ENCODE measurements at places on chromosomes 6 and 20.
A peak's percentile ranks its signal among the peaks of the same experiment; 100 is the strongest.

- no peak for DNase-seq
These were observed 474.2 kb downstream of the KIF16B start for GRCh38 chr20:16098890-16099639.

GRCh38 chr6:131262060-131262459, 126.8 kb downstream of the AKAP7 start:
- no peak for DNase-seq

DNA sequence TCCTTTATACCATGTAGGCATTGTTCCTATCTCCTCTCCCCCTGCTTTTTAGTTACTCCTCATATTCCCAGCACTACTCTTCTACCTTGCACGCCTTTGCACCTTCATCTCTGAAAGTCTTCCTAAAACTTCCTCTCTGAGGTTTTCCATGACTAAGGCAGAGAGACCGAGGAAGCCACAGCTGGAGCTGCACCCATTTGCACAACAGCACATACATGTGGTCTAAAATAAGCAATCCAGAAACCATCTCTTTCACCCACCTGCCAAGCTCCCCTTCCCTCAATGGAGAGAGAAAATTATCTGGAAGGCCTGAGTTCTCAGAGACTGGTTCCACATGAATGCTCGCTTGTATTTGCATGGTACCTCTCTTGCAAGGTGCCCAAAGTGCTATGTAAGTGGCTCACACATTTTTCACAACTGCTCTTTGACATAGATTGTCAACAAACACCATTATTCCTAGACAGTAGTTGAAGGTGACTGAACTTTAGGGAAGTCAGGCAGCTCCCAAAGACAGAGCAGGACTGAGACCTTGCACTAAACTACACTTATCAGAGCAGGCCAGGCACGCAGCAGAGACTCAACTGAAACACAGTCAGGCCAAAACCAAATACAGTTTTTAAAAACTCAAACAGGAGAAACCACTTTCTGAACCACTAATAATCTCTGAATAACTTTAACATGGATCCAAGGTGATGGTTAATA, 313.2 kb downstream of the TFAP2A start:
- DNase-seq, result no peak

GRCh38 chr6:80728830-80729229, 622.4 kb downstream of the BCKDHB start:
- no peak for DNase-seq

- DNase-seq, result no peak
These were observed 958 bp downstream of the MLIP start for GRCh38 chr6:54112151-54112650.

GRCh38 chr20:46946181-46946624, 51.6 kb downstream of the EYA2 start:
- DNase-seq, result no peak

DNA sequence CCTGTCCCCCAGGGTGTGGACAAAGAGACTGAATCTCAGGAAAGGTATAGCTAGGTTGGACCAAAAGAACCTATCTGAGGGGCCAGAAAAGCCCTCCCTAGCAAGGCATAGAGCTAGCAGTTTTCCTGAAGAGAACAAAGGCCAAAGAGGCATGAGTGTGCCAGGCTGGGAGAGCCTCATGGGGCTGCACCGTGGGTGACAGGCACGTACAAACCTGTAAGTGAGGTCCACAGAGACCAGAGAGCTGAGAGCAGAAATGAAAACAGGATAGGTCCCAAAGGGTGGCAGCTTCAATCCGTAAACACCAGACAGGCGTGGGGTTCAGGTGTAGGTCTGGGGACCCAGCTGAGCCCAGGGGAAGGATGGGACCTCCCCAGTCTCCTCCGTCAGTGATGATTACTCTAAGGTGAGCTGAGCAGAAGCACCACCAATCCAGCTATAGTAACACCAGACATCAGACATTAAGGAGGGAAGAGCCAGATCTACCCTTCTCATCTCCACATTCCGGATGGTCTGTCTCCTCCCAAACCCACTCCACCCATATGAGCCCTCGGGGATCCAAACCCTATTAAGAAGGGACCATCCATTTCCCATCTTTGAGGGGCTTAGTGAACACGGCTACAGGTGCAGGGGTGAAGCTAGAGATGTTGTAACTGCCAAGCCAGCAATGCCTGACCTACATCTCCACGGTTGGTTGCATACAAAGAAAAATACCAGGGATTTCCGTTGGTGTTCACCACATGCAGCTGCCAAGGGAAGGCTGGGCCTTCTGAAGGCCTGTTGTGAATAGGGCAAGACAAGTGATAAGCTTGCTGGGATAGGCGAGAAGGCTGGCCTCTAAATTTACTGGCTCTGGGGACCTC, 38.3 kb downstream of the BCL2L1 start:
- peak; percentile 37 for DNase-seq

DNA sequence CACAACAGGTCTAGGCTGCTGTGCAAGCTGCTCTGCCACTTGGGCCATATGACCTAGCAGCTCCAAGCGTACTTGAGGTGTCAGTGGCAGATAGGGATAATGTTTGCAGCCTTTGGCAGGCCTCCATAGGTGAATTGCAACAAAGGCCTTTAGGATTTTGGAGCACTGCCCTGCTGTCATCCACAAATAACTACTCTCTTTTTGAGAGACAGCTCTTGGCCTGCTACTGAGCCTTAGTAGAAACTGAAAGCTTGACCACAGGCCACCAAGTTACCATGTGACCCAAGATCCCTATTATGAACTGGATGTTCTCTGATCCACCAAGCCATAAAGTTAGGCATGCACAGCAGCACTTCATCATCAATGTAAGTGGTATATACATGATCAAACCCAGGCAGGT, 29.9 kb downstream of the FBXO30 start:
- DNase-seq, result no peak

- DNase-seq, result no peak
These were observed 315.0 kb downstream of the GMDS start for GRCh38 chr6:1930356-1930755.

DNA sequence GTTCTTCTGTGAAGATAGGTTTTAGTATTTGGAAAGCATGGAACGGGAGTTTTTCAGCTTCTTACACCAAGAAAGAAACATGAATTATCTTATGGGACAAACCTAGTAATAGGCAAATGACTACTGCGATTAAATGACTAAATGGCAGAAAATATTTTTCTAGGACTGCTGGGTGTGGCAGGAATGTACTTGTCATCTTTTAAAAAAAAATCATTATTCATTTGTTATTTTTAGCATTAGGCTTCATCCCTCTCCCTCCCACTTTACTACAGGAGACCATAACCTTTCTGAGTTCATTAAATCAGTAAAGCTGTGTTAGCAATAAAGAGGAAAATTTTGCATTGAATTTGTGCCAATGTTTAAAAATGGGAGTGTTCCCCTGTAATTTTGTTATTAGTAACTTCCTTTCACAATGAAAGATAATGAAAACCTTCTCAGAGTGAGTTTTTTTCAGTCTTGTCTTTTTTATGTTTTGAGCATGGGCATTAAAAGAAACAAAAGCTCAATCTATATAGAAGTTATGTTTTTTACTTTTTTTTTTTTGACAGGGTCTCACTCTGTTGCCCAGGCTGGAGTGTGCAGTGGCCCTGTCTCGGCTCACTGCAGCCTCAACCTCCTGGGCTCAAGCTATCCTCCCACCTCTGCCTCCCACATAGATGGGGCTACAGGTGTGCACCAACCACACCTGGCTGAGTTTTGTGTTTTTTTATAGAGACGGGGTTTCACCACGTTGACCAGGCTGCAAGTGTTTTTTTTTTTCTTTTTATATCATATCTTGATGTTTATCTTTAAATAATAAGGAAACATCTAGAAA, 105.6 kb upstream of the CLDN20 start:
- peak; percentile 43 for DNase-seq

DNA sequence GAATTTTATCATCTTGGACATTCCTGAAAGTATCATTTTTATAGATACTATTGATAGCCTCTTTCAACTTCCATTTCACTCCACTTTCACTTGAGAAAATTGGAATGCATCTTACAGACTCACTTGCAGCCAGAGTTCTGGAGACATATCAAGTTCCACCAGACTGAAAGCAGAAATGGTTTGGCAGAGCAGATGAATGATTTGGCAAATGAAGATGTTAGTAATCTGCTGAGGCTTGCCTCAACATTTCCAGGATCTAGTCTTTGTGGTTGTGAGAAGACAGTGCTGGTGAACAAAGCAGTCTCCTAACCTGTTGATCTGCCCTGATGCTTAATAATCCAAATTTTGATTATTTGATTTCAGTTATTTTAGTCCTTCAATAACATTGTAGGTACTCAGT, 202.6 kb downstream of the TRDN start:
- DNase-seq, result no peak

- DNase-seq, result no peak
These were observed 17.5 kb downstream of the C20orf173 start for GRCh38 chr20:35511814-35512420.

- no peak for DNase-seq
These were observed 127.9 kb downstream of the QRSL1 start for GRCh38 chr6:106757267-106757666.

DNA sequence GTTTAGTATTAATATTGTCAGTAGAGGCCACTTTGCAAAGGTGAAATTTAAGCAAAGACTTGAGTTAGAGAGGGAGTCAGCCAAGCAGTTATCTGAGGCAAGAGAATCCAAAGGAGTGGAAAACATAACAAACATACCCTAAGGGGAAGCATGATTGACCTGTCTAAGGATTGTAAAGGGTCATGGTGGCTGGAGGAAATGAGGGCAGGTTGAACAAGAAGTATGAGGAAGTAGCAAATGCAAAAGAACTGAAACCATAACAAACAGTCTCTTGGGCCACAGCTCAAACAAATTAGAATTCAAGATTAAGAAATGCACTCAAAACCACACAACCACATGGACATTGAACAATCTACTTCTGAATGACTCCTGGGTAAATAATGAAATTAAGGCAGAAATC, 103.2 kb downstream of the FBXO5 start:
- DNase-seq, result no peak

DNA sequence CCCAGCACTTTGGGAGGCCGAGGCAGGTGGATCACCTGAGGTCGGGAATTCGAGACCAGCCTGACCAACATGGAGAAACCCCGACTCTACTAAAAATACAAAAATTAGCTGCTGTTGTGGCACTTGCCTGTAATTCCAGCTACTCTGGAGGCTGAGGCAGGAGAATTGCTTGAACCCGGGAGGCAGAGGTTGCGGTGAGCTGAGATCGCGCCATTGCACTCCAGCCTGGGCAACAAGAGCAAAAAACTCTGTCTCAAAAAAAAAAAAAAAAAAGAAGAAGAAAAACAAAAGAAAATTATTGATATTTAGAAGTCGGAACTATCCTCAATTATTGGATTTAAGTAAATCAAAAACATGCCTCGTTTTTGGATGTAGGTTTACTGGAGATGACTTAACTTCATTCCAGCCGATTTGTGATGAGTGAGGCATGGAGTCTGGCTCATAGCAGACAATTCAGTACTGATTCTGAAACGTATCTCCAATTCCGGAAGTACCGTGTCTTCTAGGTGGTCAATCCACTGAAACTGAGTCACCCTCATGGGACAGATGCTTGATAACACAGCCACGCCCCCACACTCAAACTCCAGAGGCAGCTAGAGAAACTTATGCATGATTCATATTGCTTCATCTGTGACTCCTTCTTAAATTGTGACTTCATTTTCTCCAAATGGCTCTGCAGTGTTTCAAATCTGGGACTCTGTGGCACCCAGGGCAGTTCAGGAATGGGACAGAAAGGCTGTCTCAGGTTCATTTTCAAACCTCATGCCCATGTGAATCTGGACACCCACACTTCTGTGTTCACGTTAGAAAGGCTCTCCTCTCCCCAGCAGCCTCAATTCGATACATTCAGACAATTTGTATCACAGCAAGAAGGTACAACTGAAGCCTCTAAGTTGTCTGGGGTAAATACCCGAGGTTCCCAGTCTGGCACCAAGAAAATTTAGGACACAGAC, 110.4 kb upstream of the ARMC2 start:
- DNase-seq, result peak; percentile 54

- no peak for DNase-seq
These were observed 9.5 kb upstream of the SPAG4 start for GRCh38 chr20:35606127-35606526.

DNA sequence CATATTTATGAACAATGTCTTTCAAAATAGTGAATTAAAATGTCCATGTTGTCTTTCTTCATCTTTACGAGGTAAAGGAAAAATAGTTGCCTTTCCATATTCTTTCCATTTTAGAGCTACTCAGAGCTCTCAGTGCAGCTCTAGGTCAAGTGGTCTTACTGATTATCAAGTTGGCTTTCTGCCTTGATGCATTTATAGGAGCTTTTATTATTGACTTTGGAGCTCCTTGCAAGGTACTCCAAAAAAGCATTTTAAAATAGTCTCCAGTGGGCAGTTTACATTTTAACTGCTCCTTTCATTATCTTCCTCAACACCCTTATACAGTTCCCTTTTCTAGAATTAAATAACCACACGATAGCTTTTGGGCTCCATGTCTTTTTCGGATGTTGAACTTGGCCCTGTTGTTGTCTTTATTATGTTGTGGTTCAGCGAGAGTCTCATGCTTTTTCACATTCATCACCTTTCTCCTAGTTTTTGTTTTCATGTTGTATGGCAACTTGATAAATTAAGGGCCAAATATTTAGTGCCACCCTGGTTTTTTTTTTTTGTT, 122.9 kb downstream of the CLIC5 start:
- DNase-seq, result no peak

DNA sequence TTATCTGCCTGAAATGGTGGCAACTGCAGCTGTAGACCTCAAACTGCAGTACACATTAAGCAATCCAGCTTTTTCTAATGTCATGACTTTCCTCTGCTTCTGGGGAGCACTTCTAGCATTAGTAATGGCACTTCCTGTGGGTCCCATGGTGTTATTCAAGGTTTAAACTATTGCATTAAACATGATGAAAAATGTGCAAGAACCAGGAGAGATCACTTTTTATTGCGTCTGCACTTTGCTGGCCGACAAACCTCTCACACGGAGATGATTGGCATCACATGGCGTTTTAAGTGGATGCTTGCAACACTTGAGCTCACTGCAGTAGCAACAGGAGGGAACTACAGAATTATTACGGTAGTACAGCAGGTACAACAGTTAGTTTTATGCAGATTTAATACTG, 148.4 kb downstream of the HIVEP2 start:
- DNase-seq, result no peak

- DNase-seq, result no peak
These were observed 724.2 kb downstream of the CD109 start for GRCh38 chr6:74420221-74420620.

All from activated CD4-positive, alpha-beta T cell treated with anti-CD3 and anti-CD28 coated beads, Interleukin-2, Interleukin-4, amounts not matched to agents 100 ng/mL and 50 ng/mL, durations not matched to agents 16 hours and 8 hours (primary cell).